RKO (cell line): ENCODE measurements at places on chromosomes 4 and X.

DNA sequence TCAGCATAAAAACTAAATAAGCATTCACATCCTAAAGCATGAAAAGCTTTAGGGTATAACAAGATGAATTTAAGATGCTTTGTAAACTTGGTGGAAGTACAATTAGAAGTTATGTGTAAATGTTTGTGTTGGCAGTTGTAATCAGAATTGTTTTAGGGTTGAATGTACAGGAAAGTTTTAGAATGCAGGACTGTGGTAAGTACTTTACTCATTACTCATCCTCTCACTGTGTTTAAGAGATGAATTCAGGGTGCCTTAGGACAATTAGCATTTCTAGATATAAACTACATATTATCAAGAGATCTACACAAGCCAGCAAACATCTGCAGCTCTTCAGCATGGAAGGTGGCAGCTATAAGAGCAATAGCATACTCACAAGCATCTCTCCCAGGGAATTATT is 77.5 kb upstream of the ELOVL6 start:
- DNase-seq: no peak

- DNase-seq: peak; percentile 66
These were observed 92.3 kb downstream of the SPRY1 start for GRCh38 chr4:123488916-123489315.

- peak; percentile 55 for DNase-seq
These were observed 15.9 kb downstream of the TMEM192 start for GRCh38 chr4:165096776-165097175.

- no peak for DNase-seq
These were observed 27.6 kb upstream of the AGTR2 start for GRCh38 chrX:116142976-116143375.

- no peak for DNase-seq
These were observed 20.5 kb downstream of the TRIM61 start for GRCh38 chr4:164956766-164957643.
